ENCODE measurements at places on chromosomes 13 and 19.

DNA sequence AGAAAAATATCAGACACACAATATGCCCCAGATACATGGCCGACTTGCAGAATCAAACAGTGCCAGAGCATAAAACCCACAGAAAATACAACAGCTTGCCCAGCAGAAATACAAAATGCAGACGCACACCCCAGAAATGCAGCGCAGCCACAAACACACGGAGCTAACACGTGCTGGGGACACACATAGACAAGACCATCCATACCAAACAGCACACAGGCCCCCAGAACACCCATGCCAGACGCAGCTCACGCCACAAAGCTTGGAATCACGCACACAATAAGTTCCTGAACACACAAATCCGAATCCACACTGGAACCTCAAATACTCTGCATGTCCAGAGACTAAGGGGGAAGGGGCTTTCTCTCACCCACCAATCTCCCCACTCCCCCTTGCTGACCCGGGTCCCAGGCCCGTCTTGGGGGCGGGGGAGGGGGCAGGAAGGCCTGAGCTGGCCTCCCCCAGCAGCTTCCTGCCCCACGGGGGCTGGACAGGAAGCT lies 17.2 kb downstream of the CCDC97 start:
- DNase-seq, result peak; percentile 13

DNA sequence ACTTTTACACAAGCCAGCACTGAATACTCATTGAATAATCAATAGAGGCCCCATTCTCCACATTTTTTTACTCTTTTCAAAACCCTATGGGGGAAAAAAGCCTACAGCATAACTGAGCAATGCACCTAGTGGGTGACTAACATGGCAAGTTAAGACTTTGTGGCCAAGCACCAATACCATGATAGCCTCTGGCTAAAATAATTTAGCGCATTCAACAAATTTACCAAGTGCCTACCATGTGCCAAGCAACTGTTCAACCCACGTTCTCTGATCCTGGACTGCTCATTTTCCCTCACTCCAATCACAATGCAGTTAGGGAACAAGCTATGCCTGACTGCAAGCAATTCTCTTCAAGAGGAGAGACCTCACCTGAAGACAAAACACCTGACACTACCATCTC lies 3.0 kb downstream of the ANKRD10 start:
- peak; percentile 68 for DNase-seq

GRCh38 chr13:94346261-94347019 lies 133.0 kb downstream of the DCT start:
- no peak for DNase-seq

- no peak for DNase-seq
Measured at GRCh38 chr13:97999653-98000052, 46.2 kb downstream of the IPO5 start.

DNA sequence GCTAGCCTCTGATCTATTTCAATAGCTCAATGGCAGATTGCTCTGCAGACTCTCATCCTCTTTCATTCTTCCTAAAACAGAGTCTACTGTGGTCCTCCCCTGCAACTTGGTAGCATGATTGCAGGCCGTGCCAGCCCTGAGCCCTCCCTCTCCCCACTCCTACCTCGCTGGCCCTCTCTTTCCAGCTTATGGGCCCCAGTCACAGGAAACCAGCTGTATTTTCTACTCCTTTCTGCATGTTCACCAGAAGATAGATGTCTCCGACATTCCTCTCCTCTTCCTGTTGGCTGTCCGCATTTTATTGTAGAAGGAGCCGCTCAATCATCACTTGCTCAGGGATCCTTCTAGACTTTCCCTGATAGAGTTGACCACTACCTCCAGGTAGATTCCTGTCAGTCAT lies 50.2 kb downstream of the SERP2 start:
- no peak for DNase-seq

DNA sequence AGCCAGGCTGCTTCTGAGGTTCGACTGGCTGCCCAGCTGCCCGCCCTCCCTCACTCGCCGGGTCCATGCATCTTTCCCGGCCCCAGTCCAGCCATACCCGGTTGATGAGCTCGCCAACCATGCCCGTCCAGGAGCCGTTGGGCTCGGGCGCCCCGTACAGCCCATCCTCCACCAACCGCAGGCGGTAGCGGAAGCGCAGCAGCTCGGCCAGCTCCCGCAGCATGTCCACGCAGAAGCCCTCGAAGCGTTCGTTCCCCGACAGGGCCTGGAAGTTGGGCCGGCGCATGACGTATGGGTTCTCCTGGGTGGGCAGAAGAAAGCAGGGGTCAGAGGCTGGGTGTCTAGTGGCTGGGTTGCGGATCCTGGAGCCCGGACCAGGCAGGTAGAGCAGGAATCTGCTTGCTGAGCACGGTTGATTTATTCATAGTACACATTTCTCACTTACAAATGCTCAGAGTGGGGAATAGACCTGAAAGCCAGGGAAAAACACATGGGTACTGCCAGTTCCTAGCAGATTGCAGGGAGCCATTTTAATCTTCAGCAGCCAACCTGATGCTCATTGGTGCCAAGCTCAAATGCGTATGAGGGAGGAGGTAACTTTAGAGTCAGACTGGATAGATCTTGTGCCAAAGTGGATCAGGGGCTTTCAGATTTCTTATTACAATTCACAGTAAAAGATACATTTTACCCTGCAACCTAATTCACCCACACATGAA lies 27.4 kb downstream of the GRIK5 start:
- no peak for DNase-seq

GRCh38 chr13:98022210-98022609 lies 68.7 kb downstream of the IPO5 start:
- DNase-seq, result peak; percentile 55

GRCh38 chr13:39245688-39246087 lies 207.4 kb downstream of the NHLRC3 start:
- DNase-seq, result peak; percentile 81

DNA sequence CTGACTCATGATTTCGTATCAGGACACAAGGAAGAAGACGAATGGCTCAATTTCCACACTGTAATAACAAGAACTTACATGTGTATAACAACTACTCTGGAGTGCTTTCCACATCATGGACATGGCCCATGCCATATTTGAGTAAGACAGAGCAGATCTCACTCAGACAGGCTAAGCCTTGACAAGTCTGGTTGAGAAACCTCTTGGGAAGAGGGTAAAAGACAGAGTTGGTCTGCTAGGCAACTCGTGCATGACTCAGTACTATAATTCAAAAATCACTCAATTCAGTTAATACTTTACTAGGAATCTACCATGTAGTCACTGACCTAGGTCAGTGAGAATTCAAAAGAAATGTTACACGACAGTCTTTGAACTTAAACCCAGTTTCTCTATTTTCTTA lies 5.7 kb upstream of the THSD1 start:
- peak; percentile 99 for DNase-seq

DNA sequence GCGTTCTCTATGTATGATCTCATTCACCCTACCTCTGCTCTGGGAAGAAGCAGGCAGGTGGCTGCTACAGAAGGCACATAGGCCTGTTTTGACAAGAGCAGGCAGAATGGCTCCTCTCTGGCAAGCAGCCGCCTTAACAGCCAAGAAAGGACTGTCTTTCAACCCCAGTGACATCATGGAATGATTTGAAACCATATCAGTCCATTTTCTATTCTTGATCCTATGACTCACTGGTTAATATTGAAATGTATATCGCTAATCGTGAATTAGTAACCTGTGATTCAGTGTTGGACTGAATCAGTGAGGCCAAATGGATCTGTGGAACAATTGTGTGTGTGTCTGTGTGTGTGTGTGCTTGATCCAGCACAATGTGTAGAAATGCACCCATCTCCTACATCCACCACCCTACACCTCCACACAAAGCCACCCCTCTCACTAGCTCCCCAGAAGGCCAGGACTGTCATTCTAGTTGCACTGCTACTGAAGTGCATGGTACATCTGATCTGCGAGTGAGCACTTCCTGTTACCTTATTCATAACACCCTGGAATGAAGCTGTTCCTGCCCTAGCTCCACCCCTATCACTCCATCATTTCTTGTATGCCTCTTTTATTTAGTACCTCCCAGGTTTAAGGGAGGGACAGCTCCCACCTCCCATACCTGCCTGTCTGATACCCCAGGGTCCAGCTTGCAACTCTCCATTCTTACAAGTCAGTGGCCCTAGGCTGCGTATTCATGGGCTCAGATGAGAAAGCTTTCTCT lies 460.0 kb downstream of the FOXO1 start:
- DNase-seq, result peak; percentile 99

- no peak for DNase-seq
Measured at GRCh38 chr19:11418549-11419506, at the start of gene RGL3. RGL3 (minus strand) TSS chr19:11419314; CDS start chr19:11419278, 36 bp downstream.

- DNase-seq, result no peak
Measured at GRCh38 chr19:16891696-16892382, 3.0 kb downstream of the F2RL3 start.

DNA sequence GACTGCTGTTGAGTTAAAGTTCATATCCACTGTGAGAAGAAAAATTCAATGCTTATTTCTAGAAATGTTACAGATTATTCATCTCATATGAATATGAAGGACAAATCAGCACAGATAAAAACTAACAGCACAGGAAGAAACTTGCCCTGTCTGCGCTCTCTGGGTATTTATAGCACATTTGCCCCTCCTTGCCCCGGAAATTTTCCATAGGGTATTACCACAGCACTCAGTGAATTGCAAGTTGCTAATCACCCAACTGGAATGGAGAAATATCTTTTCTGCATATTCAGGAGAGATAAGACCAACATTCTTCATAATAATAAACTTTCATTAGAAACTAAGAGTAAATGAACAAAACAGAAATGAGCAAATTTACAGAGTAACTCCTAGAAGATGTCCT lies 318.0 kb upstream of the KLF12 start:
- DNase-seq, result peak; percentile 91

DNA sequence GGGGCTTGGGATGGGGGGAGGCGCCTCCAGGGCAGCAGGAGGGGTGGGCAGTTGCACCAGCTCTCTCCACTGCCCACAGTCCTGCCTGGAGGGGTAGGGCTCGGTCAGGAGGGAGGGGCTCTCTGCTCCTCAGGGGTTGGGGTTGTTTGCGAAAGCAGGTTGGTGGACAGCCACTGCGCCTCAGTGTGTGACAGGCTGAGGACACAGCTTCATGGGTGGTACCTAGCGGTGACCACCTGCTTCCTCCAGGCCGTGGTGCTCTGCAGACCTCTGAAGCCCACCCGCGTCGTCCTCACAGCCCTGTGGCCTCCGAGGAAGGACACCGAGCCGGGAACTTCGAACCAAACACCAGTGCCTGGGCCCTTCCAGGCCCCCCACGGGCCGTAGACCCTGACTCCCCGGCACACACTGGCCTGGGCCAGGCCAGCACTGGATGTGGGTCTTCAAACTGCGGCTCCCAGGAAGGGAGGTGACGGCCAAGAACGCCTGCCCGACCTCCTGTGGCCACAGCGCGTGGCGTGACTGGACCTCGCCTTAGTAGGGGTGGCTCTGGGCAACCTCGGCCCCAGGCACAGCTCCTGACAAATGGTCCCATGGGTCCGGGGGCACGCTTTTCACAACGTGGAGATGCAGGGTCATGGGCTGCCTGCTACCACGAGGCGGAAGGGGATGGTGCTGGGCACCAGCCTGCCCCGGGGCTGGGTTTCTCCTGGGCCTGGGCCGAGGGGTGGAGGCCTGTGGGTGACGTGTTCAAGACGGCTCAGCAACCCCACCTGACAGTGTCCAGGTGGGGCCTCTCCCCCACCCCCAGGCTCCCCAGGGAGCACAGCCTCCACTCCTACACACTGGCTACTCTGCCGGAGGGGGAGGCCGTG lies 173.2 kb downstream of the KDM4B start:
- no peak for DNase-seq

GRCh38 chr13:96090240-96091101 lies 564 bp downstream of the HS6ST3 start:
- peak; percentile 8 for DNase-seq

DNA sequence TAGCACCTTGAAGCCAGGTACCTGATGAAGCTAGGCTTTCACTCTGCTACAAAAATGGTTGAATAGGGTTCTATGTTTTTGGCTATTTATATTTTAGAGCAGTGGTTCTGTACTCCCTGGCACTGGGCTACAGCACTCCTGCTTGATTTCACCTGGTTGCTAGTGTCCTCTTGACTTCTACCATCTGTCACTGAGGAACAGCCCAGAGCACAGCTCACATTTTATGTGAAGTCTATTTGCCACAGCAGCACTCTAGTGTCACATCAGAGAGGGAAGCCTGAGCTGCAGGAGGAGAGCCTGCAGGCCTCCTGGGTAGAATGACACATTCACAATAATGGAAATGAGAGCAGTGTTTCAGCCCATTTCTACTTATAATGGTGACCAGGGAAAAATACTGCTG lies 184.2 kb downstream of the ZNF486 start:
- DNase-seq, result no peak

DNA sequence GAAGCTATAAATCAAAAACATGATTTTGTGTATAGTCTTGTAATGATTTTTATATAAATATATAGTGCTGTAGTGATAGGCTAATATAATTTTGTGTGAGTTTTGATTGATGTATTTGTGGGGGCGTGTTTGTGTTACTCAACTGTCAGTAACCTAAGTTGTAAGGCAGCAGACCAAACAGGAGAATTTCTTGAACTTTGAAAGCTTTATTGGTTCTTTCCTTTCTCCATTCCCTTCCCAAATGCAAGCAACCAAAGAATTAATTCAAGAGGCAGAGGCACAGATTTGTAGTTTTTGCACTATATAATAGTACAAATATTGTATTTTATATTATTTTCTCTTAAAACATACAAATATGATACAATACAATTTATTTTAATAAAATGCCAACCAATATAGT lies 109.6 kb downstream of the FLT1 start:
- no peak for DNase-seq

- DNase-seq, result no peak
Measured at GRCh38 chr19:19434483-19435045, 29.1 kb downstream of the GATAD2A start.

- no peak for DNase-seq
Measured at GRCh38 chr19:55098716-55099556, 18.5 kb downstream of the PPP1R12C start.

DNA sequence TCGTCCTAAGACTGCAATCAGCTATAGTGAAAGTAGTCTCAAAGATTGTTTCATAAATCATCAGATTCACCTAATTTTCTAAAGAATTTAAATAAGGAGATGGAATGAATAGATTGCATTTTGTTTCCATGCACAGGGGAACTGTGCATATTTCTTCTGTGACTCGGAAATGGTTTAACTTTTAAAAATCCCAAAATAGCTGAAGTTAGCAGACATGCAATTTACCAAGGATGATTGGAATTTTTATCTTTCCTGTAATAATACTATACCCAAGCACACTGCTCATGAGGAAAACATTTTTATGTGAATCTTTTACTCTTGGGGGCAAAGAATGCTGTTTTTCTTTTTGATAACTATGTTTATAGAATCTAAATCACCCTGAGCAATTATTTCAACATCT lies 15.0 kb upstream of the LMO7 start:
- no peak for DNase-seq

DNA sequence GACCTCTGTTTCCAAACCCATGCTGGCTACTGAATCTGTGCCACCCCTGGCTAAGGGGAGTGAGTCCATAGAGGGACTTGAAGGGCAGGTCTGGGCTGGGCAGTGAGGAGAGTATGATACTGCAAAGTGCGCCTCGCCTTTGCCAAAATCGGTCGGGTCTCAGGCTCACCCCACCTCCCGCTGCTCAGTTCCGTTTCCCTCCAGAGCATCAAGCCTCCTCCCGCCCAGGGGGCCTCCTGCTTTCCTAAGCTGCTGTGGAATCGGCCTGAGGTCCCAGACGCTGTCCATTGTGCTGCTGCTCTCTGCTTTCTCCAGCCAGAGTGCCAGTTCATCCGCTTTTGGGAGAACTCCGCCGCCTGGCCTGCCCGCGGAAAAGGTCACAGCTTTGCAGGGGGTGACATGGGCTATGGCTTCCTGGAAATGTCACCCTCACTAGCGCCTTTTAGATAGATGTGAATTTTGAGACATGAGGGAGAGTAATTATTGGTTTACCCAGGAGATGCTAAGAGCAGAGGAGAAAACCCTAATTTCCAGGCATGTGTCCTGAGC lies 1418.4 kb downstream of the UQCRFS1 start:
- DNase-seq, result peak; percentile 33
